Adrenal gland (tissue), 19 donors: ENCODE measurements at places on chromosomes 5 and 9. TPM values are rescaled to one million over a fixed set of nuclear protein-coding genes. Genes with fewer than 3 reads are reported as not detected.

BRINP1 gene
- 0.38 TPM for total RNA-seq

IRX1 gene
- total RNA-seq: not detected

PKN3 gene
- 5.1 TPM for total RNA-seq

SPATA31E1 gene
- total RNA-seq: not detected

NUDT2 gene
- total RNA-seq: 11.3 TPM

SLC46A2 gene
- total RNA-seq: 0.55 TPM

DNA sequence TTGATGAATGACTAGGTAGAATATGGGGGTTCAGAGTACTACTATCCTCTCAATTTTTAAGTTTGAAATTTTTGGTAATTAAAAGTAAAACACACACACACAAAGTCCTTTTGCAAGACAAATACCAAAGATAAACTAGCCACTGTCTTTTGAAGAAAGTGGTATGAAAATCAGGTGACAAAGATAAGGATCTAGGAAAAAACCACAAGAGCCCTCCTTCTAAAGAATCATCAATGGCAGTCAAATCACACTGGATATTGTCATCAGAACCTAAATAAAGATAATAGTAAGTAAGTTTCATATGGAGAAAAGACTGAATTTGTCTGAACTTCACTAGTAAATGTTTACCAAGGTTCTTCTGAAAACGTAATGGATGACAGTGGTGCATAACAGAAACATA lies 30.5 kb upstream of the HK3 start:
- H3K4me3 ChIP-seq: no peak overlapping the region
- no peaks in the 10 kb centered on the region for H3K27me3 ChIP-seq
- H3K36me3 ChIP-seq: no peaks in the 10 kb centered on the region
- no peak overlapping the region for H3K27ac ChIP-seq
- no peak for DNase-seq

GRCh38 chr5:167158588-167158987 lies 1132.9 kb upstream of the WWC1 start:
- H3K27me3 ChIP-seq: no peaks in the 10 kb centered on the region
- no peak for DNase-seq
- no peak overlapping the region for H3K27ac ChIP-seq
- no peaks in the 10 kb centered on the region for H3K4me1 ChIP-seq
- no peaks in the 10 kb centered on the region for H3K36me3 ChIP-seq

DNA sequence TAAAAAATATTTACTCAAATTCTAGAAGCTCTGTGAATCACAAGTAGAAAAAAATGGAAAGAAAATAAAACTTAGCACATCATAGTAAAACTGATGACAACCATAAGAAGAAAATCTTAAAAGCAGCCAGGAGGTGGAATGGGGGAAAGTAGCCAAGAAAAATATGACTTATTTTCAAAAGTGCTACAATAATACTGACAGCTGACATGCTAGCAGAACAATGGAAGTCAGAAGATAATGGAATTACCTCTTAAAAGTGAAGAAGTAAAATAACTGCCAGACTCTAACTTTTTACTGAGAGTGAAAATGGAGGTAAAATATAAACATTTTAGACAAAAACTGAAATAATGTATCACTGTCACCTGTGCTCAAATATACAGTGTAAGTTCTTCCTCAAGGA lies 532.2 kb upstream of the SGCD start:
- H3K36me3 ChIP-seq: no peaks in the 10 kb centered on the region
- no peaks in the 10 kb centered on the region for H3K4me1 ChIP-seq
- H3K27ac ChIP-seq: no peak overlapping the region
- no peak for DNase-seq
- no peaks in the 10 kb centered on the region for H3K27me3 ChIP-seq
- no peak overlapping the region for H3K4me3 ChIP-seq

DNA sequence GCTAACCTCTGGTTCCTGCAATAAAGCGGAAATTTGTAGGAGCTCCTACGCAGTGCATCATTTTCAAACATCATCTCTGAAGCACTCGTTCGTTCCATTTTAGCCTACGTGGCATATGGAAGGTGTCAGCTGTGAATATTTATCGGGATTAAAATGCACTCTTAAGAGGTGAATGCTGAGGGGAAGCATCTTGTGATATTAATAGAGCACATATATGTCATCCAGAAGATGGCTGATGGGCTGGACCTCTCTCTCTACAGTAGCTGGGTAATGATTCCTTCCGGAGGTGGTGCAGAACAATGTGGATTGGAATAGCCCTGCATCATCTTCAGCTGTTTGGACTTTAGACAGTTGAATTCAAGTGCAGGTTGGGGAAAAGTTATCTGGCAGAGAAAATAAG lies 478.7 kb downstream of the DMAC1 start:
- no peaks in the 10 kb centered on the region for H3K27me3 ChIP-seq
- no peak for DNase-seq
- no peak overlapping the region for H3K27ac ChIP-seq
- H3K36me3 ChIP-seq: no peaks in the 10 kb centered on the region
- H3K4me3 ChIP-seq: no peak overlapping the region

DNA sequence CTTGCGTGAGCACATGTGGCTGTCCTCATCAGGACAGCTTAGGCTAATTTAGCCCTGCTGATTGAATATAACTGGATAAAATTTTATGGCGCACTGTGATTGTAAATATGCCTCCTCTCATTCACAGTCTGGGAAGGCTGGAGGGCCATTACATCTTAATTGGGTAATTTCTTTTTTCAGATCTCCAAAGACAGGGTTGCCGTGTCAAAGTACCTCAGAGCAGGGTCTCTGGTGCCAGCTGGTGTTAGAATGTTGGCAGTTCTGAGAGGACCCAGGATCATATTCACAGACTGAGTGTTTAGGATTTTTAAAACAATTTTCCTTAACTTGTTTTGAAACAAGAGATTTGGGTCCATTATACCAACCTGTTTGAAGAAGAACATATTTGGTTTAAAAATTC lies 455.7 kb upstream of the TLE4 start:
- DNase-seq: no peak
- no peak overlapping the region for H3K27ac ChIP-seq
- H3K27me3 ChIP-seq: no peaks in the 10 kb centered on the region
- peaks cover 3% of the 10 kb centered on the region for H3K4me1 ChIP-seq

GRCh38 chr5:128469912-128470311 lies 68.1 kb downstream of the FBN2 start:
- no peaks in the 10 kb centered on the region for H3K36me3 ChIP-seq
- no peak for DNase-seq
- H3K4me3 ChIP-seq: no peak overlapping the region
- no peaks in the 10 kb centered on the region for H3K27me3 ChIP-seq

DNA sequence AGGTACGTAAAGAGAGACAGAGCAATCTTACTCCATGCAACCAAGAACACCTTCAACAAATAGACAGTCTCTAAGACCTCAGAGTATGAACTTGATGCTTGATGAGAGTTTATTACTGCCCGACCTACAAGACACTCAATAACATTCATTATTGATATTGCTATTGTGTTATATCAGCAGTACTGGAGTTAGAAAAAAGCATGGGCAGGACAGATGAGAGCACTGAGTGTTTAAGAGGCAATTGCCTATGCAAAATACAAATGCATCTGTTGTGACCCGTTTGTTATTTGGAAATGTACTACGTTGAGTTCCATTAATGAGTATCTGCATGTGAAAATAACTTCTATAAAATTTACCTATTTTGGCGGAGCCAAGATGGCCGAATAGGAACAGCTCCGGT lies 8.1 kb upstream of the MARCOL start:
- H3K36me3 ChIP-seq: no peaks in the 10 kb centered on the region
- H3K4me3 ChIP-seq: no peak overlapping the region
- H3K27ac ChIP-seq: no peak overlapping the region
- no peaks in the 10 kb centered on the region for H3K4me1 ChIP-seq
- H3K27me3 ChIP-seq: no peaks in the 10 kb centered on the region
- no peak for DNase-seq

DNA sequence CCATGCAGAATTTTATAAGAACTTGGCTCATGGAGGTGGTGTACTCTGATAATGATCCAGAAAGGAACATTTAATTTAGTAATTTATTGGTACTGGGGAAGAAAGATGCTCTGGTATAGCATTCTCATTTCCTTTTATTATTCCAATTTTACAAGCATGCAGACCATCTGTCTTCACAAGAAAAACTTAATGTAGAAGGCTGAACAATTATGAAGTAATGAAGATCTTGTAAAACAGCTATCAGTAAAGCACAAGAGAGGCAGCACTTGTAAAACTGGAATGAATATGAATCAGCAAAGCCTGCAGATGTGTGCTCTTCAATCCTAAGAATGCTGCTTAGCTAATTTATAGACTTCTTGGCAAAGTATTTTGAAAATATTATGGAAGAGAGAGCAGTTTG lies 300.0 kb downstream of the YTHDC2 start:
- H3K27me3 ChIP-seq: no peaks in the 10 kb centered on the region
- H3K4me3 ChIP-seq: no peak overlapping the region
- no peaks in the 10 kb centered on the region for H3K4me1 ChIP-seq
- H3K27ac ChIP-seq: no peak overlapping the region
- no peaks in the 10 kb centered on the region for H3K36me3 ChIP-seq

DNA sequence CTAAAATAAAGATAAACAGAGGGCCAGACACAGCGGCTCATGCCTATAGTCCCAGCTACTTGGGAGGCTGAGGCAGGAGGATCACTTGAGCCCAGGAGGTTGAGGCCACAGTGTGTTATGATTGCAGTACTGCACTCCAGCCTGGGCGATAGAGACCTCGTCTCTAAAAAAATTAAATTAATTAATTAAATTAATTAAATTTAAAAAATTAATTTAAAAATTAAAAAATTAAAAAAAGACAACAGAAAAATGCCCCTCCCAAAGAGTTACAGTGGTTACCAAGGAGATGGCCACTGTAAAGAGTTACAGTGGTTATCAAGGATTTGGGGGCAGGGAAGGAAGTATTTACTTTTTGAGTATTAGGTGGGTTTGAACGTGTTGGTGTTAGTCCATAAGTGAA lies 38.3 kb downstream of the CDC14B start:
- H3K36me3 ChIP-seq: no peaks in the 10 kb centered on the region
- H3K4me1 ChIP-seq: no peaks in the 10 kb centered on the region
- no peak overlapping the region for H3K27ac ChIP-seq
- DNase-seq: no peak
- no peaks in the 10 kb centered on the region for H3K27me3 ChIP-seq
- H3K4me3 ChIP-seq: no peak overlapping the region

- no peak overlapping the region for H3K4me3 ChIP-seq
- no peaks in the 10 kb centered on the region for H3K27me3 ChIP-seq
- peaks cover 32% of the 10 kb centered on the region for H3K4me1 ChIP-seq
Measured at GRCh38 chr9:123927625-123928532, 2.0 kb downstream of the DENND1A start.

- H3K27me3 ChIP-seq: no peaks in the 10 kb centered on the region
- H3K27ac ChIP-seq: no peak overlapping the region
- no peaks in the 10 kb centered on the region for H3K4me1 ChIP-seq
- H3K36me3 ChIP-seq: no peaks in the 10 kb centered on the region
- no peak overlapping the region for H3K4me3 ChIP-seq
Measured at GRCh38 chr5:169128679-169129078, 172.3 kb downstream of the SLIT3 start.

- no peaks in the 10 kb centered on the region for H3K36me3 ChIP-seq
- DNase-seq: no peak
- H3K27me3 ChIP-seq: no peaks in the 10 kb centered on the region
- H3K4me3 ChIP-seq: no peak overlapping the region
Measured at GRCh38 chr5:150177721-150178120, 11.1 kb downstream of the CDX1 start.

DNA sequence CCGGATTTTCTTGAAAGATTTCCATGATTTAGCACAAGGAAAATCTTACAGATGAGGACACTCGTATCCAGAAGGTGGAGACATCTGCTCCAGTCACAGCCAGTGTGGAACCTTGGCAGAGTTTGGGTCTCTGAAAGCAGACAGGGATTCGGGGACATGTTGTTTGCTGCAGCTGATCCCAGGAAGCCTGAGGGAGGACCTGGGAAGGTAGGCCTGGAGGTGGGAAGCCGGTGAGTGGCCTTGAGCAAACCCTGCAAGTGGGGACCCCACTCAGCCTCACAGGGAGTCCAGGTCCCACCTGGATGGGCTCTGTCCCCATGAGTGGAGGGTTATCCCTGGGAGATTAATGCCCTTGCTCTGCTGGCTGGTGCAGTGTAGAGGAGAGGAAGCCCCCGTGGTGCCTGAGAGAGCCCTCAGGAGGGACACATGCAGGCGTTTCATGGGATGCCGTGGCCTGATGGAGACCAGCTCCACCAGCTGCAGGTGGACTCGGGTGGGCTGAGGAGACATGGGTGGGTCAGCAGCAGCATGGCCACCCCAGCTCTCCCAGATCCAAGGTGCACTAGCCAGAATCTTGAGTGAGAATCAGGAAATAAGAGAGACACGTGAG lies 7.8 kb downstream of the MRPS2 start:
- H3K27me3 ChIP-seq: no peaks in the 10 kb centered on the region
- no peak overlapping the region for H3K4me3 ChIP-seq
- no peaks in the 10 kb centered on the region for H3K36me3 ChIP-seq
- no peaks in the 10 kb centered on the region for H3K4me1 ChIP-seq
- DNase-seq: peak; percentile 9

GRCh38 chr5:53478411-53479044 lies 1.9 kb upstream of the FST start:
- DNase-seq: peak; percentile 33
- no peak overlapping the region for H3K4me3 ChIP-seq
- no peaks in the 10 kb centered on the region for H3K27me3 ChIP-seq
- no peaks in the 10 kb centered on the region for H3K4me1 ChIP-seq
- no peaks in the 10 kb centered on the region for H3K36me3 ChIP-seq
- no peak overlapping the region for H3K27ac ChIP-seq

- H3K4me1 ChIP-seq: peaks cover 7% of the 10 kb centered on the region
- H3K27ac ChIP-seq: no peak overlapping the region
- DNase-seq: no peak
Measured at GRCh38 chr5:82656341-82656761, 378.2 kb upstream of the RPS23 start.

GRCh38 chr5:93886098-93886806 lies 144.9 kb upstream of the POU5F2 start:
- no peaks in the 10 kb centered on the region for H3K36me3 ChIP-seq
- H3K4me3 ChIP-seq: no peak overlapping the region
- H3K27me3 ChIP-seq: no peaks in the 10 kb centered on the region
- peaks cover 12% of the 10 kb centered on the region for H3K4me1 ChIP-seq
- no peak overlapping the region for H3K27ac ChIP-seq

GRCh38 chr9:97845130-97845529 lies 7.9 kb upstream of the FOXE1 start:
- H3K4me1 ChIP-seq: peaks cover 3% of the 10 kb centered on the region
- H3K27ac ChIP-seq: no peak overlapping the region
- no peak overlapping the region for H3K4me3 ChIP-seq

GRCh38 chr9:109166171-109166770 lies 778 bp downstream of the FRRS1L start:
- peak overlapping the region; percentile 57 for H3K4me3 ChIP-seq
- H3K4me1 ChIP-seq: no peaks in the 10 kb centered on the region
- no peak overlapping the region for H3K27ac ChIP-seq
- H3K27me3 ChIP-seq: no peaks in the 10 kb centered on the region
- DNase-seq: no peak
